ENCODE measurements at places on chromosomes 3 and 15.

GRCh38 chr3:59565125-59565524 lies 515.3 kb upstream of the CFAP20DC start:
- H3K4me3 ChIP-seq = no peak overlapping the region
- no peaks in the 10 kb centered on the region for H3K27me3 ChIP-seq
- no peaks in the 10 kb centered on the region for H3K4me1 ChIP-seq
- H3K27ac ChIP-seq = no peak overlapping the region
- no peaks in the 10 kb centered on the region for H3K36me3 ChIP-seq
- no peak for DNase-seq

DNA sequence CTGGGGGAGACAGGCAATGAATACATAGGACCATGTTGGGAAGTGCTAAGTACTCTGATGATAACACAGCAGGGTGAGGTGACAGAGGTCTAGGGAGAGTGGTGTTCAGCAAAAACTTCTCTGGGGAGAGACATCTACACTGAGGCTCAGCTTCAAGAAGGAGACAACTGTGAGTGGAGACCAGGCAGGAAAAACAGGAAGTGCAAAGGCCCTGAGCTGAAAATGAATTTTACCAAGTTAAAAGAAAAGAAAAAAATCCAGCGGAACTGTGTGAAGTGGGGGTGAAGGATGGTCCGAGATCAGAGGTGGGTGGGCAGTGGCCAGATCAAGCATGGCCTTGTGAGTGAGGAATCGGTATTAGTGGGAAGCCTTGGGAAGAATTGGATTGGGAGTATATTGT lies 110.1 kb upstream of the CLSTN2 start:
- no peak for DNase-seq
- H3K36me3 ChIP-seq = no peaks in the 10 kb centered on the region
- no peaks in the 10 kb centered on the region for H3K4me1 ChIP-seq

DNA sequence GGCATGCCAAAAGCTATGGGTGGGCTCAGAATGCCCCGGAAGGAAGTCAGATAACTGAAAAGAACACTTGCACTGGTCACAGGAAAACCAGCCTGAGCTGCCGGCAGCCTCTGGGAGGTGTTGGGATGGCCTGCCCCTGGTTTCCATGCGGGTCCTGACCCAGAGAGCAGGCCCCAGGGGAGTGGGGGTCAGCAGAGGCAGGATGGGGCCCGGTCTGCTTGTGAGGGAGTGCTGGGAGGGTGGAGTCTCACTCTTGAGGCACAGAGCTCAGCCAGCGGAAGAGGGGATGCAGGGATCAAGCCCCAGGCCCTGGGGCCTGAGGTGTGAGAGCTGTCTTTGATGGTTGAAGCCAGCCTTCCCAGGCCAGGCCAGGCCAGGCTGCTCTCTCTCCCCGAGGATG lies 2.4 kb upstream of the RPUSD3 start:
- peaks cover 31% of the 10 kb centered on the region for H3K4me1 ChIP-seq
- H3K27ac ChIP-seq = no peak overlapping the region
- H3K4me3 ChIP-seq = no peak overlapping the region
- no peaks in the 10 kb centered on the region for H3K27me3 ChIP-seq

DNA sequence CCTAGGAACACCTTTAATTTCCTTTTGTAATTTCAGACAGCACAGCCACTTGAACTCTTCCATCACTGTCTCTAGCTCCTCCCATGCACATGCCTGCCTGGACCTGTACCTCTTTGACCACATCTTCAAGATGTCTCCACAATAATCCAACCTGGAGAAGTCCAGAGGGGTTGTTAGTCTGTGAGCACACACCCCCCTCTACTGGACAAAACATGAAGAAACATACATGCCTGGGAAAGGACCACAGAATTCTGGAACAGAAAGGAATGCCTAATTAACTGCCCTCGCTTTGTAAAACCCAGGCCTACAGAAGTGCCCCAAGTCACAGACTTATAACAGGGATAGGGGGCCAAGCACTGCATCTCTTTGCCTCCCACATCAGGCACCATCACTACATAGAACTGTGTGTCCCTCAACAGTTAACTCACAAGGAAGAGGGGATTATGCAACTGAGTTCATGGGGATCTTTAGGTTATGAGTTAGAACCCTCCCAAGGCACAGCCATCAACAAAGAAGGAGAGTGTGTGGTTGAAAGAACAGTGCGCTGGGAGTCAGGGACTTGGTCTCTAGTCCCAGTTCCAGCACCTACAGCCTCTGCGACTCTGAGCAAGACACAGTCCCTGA lies 61.7 kb downstream of the FMN1 start:
- no peaks in the 10 kb centered on the region for H3K36me3 ChIP-seq
- H3K4me3 ChIP-seq = no peak overlapping the region
- no peak for DNase-seq
- H3K27ac ChIP-seq = no peak overlapping the region
- no peaks in the 10 kb centered on the region for H3K27me3 ChIP-seq
- no peaks in the 10 kb centered on the region for H3K4me1 ChIP-seq

DNA sequence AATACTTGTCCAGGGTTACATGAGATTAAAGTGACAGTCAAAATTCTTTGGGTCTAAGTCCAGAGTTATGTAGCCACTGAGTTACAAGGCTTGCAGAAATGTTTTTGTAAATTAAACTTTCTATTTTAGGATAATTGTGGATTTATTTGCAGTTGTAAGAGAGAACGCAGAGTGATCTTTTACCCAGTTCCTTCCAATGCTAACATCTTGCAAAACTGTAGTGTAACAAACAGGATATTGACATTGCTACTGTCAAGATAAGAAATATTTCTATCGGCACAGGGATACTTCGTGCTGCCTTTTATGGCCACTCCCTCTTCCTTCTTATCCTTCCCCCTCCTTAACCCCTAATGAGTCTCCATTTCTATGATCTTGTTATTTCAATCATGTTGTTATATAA lies 1022.9 kb downstream of the MCTP2 start:
- H3K4me3 ChIP-seq = no peak overlapping the region
- H3K27me3 ChIP-seq = peaks cover 5% of the 10 kb centered on the region
- H3K36me3 ChIP-seq = no peaks in the 10 kb centered on the region
- H3K27ac ChIP-seq = no peak overlapping the region
- DNase-seq = no peak

DNA sequence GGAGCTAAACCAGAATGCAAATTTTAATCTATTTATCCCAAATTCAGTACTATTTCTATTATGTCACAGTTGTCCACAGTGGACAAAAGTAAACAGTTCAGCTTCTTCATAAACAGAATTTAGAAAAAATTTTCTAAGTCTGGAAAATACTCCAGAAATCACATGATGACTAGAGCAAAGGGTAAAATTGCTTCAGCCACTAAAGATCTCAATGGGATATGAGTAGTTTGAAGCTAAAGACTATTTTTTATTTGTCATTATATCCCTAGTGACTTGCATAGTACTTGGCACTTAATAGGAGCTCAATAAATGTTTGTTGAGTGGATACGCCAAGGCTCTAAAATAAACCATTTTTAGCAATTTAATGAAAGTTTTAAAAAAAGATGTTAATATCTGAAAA lies 354.3 kb upstream of the AGTR1 start:
- no peaks in the 10 kb centered on the region for H3K4me1 ChIP-seq
- DNase-seq = no peak
- no peak overlapping the region for H3K27ac ChIP-seq
- no peak overlapping the region for H3K4me3 ChIP-seq
- H3K36me3 ChIP-seq = no peaks in the 10 kb centered on the region
- H3K27me3 ChIP-seq = no peaks in the 10 kb centered on the region

GRCh38 chr3:30778933-30779332 lies 115.5 kb downstream of the GADL1 start:
- no peak for DNase-seq
- H3K27me3 ChIP-seq = no peaks in the 10 kb centered on the region
- no peak overlapping the region for H3K27ac ChIP-seq

Measured in stimulated activated naive B cell treated with anti-CD40 and anti-IgM and Interleukin-4, amounts not matched to agents 10 μg/mL and 1 μg/mL and 100 μg/mL, for 72 hours (primary cell).